ENCODE measurements at places on chromosomes 6 and 20. TPM values are rescaled to one million over a fixed set of nuclear protein-coding genes. Genes with fewer than 3 reads are reported as not detected.

DNA sequence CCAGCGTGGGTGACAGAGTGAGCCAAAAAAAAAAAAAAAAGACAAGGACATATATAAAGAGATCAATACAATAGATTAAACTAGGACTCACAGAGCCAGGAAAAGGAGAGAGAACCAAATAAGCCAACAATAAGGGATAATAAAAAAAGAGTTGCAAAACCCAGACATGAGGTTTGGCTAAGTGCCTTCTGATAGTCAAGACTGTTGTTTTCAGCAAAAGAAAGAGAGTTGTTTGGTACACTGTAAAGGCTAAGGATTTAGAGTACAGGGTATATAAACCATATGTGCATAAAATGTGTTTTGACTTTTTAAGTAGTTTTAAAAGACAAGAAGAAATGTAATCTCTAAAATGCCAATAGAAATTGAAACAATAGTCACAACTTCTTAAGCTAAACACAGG is 42.8 kb downstream of the RPF2 start:
- DNase-seq = no peak

DNA sequence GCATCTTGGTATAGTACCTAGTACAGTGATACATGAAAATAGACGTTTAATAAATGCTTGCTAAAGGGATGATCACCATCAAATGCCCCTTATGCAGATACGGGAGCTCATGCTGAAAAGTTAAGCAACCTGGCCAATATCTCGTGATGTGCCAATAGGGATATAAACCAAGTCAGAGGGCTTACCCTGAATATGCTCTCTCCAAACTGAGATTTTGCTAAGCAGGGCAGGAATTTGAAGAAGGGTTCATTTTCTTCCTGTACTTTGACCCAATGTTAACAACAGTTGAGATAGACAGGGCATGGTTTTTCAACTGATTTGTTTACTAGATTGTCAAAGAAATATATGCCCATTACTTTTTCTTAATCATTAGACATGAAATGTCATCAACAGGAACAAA is 219.3 kb upstream of the PREP start:
- DNase-seq = no peak

DNA sequence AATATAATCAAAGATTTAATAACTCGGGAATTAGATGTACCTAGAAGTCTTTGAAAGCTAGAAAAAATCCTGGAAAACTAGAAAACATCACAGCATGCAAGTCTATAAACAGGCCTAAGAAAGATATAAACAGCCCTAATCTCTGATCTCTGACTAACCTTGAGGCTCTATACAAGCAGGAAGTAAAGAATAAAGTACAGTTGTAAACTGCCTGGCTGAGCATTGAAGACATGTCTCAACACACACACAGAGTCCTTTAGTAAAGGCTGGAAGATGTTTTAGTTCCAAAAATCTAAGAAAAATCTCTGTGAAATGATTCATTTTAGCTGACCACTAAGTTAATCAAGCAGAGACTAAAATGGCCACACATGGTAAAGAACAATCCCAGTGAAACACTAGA is 774.5 kb downstream of the EYS start:
- DNase-seq = no peak

- DNase-seq = no peak
These were observed 1.7 kb downstream of the DIDO1 start for GRCh38 chr20:62924442-62925075.

DNA sequence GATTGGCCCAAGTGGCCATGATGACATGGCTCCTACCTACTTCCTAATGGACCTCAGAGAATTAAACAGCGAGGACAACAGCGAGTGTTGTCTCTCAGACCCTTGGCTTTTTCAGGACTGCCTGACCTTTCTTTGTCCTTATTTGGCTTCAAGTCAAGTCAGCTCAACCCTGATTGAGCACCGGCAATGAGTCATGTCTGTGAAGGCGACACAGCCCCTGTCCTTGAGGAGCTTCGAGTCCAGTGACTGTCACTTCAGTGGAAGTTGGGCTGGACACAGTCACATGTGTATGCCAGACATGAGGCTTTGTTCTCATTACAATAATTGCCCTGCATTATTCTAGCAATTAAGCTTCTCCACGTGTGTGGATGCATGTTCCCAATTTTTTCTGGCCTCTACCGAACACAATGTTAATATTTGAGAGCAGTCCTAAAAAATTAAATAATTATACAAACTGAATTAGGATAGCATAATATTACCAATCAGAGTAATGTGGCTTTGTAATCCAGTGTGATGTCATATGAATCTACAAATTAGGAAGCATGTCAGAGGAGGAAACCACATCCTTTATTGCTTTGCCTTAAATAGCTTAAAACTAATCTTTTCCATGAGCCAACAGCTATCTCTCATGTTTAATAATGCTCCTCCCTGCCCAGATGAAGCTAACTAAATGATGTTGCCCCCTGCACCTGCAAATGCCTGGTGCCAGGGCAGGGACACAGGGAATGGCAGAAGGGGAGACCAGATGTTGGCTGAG is 178.6 kb downstream of the CDH26 start:
- DNase-seq = no peak

- no peak for DNase-seq
These were observed 40.3 kb downstream of the PRDM1 start for GRCh38 chr6:106126482-106126881.

DNA sequence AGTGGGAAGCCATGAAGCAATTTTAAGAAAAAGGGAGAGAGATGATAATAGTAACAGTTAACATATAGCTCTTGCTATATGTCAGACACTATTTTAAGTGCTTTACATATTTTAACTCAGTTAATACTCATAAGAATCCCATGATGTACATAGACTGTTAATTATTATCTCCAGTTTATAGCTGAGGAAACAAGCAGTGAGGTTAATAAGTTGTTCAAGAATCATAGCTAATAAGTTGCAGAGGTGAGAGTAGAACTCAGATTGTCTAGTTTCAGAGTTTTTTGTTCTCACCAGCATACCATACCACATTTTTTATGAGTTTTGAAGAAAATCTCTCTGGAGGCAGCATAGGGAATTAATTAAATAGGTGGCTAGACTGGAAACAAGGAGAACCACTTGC is 144.6 kb upstream of the MMS22L start:
- no peak for DNase-seq

The BPIFB2 gene
- 3.0 TPM for total RNA-seq

The DEFB132 gene
- not detected for total RNA-seq

The TNFRSF6B gene
- 19.8 TPM for total RNA-seq
